ENCODE measurements at places on chromosomes 5 and 9.

- no peak for DNase-seq
These were observed 44.2 kb downstream of the SH3PXD2B start for GRCh38 chr5:172410160-172410559.

- no peak for DNase-seq
These were observed 13.7 kb upstream of the CXCL14 start for GRCh38 chr5:135592312-135593045.

GRCh38 chr5:180525399-180525798 is 31.2 kb downstream of the CNOT6 start:
- no peak for DNase-seq

DNA sequence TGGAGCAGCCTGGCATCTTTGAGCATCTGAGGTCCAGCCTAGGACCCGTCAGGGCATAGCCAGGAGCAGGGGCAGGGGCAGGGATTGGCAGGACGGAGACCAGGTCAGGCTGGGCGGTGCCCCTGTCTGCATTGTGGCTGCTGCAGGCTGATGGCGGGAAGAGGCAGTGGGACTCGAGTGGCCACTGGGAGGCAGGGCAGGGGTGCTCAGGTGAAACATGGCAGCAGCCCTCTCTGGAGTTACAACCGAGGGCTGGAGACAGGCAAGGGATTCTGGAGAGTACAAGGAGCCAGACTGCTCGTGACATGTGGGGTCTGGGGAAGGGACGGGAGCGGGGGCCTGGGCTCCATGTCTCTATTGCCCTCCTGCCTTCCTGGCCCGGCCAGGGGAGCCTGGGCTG is 97.4 kb upstream of the RAPGEF1 start:
- DNase-seq, result no peak

GRCh38 chr9:108889649-108890067 is 27.6 kb downstream of the ACTL7A start:
- no peak for DNase-seq

DNA sequence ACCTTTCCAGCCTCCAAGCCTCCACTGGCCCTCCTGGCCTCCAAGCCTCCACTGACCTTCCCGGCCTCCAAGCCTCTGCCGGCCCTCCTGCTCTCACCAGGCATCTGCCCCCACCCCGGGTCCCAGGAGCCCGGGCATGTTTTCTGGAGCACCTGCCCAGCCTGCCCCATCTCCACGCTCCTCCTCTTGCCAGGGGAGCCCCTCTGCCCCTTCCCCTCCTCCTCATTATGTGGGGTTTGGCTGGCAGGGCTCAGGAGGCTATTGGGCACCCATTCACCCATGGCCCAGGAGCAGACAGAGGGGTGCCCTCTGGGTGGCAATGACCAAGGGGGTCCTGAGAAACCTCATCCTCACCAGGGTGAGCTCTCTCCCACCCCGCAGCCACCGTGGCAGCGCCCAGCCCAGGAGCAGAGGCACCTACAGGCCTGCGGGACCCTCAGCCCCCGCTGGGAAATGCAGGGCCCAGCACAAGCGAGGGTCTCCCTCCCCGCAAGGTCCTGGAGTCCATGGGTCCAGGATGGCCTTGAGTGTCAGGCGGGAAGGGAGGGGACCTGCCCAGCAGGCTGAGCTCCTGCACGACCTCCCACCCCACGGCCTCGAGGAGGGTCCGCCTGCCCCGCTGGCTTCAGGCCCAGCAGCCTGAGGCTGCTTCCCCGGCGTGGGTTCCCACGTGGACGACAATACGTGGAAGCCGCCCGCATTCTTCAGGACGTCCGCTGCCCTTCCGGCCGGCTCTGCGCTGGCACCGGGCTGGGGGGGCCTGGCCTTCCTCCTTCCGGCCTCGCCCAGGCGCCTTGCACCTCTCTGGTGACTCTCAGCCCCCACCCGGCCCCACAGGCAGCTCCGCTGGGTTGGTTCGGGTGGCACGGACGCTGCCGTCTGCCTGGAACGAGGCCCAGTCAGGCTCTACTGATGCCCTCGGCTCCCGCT is 51.4 kb upstream of the NRARP start:
- DNase-seq, result no peak

- no peak for DNase-seq
These were observed 468.8 kb upstream of the SMC2 start for GRCh38 chr9:103625161-103625804.

DNA sequence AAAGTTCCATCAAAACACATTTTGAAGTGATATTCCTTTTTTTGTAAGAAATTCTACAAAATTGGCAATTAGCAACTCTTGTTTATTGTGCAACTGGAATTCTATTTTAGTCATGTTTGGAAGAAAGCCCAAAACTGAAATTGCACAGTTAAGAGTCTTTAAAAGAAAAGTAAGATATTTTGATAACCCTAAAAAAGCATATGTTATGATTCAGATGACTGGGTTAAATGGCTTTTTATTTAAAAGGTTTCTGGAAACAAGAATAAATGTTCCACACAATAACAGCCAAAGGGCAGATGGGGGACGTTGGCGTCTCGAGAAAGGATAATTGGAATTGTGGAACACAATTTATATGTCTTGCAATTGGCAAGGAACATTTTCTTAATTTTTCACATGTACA is 275.2 kb downstream of the CDH9 start:
- no peak for DNase-seq

DNA sequence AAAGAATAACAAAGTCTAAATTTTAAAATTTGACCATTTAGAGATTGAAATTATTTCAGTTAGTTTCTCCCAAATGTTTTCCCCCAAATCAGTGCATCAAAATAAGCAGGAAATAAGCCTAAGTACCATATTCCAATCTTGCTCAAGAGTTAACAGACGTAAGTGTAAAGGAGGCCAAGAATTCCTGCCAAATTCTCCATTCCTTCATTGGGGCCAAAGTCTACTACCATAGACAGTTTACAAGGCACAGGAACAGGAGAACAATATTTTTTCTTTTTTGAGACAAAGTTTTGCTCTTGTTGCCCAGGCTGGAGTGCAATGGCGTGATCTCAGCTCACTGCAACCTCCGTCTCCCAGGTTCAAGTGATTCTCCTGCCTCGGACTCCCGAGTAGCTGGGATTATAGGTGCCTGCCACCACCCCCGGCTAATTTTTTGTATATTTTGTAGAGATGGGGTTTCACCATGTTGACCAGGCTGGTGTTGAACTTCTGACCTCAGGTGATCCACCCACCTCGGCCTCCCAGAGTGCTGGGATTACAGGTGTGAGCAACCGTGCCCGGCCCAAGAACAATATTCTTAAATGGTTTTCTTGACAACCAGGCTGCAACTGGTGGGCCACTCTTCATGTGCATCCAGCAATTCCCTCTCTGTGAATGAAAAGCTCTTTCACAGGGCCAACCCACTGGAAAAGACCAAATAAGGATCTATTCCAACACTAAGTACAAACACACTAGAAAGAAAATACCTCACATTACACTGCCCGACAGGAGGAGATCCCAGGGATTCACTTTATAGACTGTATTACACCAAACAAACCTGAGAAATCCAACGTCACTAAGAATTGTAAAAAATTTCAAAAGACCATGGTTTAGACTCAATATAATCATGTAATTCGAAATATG is 127.7 kb downstream of the MAPKAP1 start:
- DNase-seq, result no peak

GRCh38 chr9:129402371-129402739 is 218.5 kb downstream of the C9orf50 start:
- no peak for DNase-seq

GRCh38 chr9:106075236-106075959 is 381.1 kb downstream of the TMEM38B start:
- no peak for DNase-seq

GRCh38 chr5:180367300-180367699 is 14.2 kb upstream of the GFPT2 start:
- no peak for DNase-seq

GRCh38 chr5:134561871-134562296 is 36.4 kb downstream of the JADE2 start:
- DNase-seq, result no peak

DNA sequence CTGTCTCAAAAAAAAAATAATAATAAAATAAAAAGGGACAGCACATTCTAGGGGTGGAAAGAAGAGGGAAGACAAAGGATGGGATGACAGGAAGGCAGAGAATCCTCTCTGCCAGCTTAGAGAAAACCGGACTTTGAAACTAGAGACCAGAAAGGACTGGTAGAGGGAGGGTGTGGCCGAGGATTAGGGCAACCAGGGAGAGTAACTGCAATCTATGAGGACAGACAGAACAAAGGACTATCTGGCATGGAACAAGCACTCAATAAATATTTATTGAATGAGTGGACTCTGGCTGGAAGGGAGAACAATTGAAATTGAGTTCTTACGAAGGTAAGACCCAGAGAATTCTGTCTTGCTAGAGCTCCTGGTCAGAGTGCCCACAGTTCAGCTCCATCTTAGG is 2.4 kb downstream of the GBA2 start:
- no peak for DNase-seq

GRCh38 chr9:78707481-78707991 is 410.6 kb downstream of the PSAT1 start:
- DNase-seq, result no peak

GRCh38 chr9:131624636-131625507 is 79.5 kb downstream of the PRRT1B start:
- no peak for DNase-seq

GRCh38 chr5:142590451-142591231 is 95.2 kb downstream of the FGF1 start:
- no peak for DNase-seq

GRCh38 chr5:109917154-109917546 is 227.4 kb downstream of the MAN2A1 start:
- DNase-seq, result no peak

DNA sequence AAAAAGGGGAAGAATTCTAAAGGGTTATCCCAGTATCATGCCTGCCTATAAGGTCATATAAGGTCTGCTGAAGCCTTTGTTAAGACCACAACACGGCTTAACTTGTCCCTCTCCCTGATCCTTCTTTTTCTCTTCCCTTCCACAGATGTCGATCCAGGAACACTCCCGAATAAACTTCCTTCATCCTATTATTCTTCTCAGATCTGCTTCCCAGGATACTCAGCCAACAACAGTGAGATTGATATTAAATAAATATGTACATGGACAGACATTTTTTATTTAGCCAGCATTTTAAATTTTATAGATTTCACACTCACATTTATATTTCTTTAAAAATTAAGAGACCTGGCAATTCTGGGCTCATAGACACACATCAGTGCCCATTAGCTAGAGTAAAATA is 44.1 kb downstream of the DPYSL3 start:
- DNase-seq, result no peak

- DNase-seq, result no peak
These were observed 4.9 kb downstream of the RNF183 start for GRCh38 chr9:113298311-113298710.

Measured in activated naive CD8-positive, alpha-beta T cell treated with anti-CD3 and anti-CD28 coated beads, Interleukin-2, amount 10 ng/mL, durations not matched to agents 7 days and 5 days (primary cell).